ENCODE measurements at places on chromosomes 13 and 19.

- peak; percentile 66 for DNase-seq
These were observed 74.5 kb upstream of the RAP2A start for GRCh38 chr13:97359181-97360057.

- DNase-seq, result no peak
These were observed 5.5 kb downstream of the MAG start for GRCh38 chr19:35297515-35297848.

DNA sequence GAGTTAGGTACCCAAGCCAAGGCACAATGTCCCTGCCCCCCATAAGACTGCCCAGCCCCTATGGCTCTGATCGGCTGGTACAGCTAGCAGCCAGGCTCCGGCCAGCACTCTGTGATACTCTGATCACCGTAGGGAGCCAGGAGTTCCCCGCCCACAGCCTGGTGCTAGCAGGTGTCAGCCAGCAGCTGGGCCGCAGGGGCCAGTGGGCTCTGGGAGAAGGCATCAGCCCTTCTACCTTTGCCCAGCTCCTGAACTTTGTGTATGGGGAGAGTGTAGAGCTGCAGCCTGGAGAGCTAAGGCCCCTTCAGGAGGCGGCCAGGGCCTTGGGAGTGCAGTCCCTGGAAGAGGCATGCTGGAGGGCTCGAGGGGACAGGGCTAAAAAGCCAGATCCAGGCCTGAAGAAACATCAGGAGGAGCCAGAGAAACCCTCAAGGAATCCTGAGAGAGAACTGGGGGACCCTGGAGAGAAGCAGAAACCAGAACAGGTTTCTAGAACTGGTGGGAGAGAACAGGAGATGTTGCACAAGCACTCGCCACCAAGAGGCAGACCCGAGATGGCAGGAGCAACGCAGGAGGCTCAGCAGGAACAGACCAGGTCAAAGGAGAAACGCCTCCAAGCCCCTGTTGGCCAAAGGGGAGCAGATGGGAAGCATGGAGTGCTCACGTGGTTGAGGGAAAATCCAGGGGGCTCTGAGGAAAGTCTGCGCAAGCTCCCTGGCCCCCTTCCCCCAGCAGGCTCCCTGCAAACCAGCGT lies 3.0 kb upstream of the KMT2B start:
- DNase-seq, result no peak

GRCh38 chr13:42836930-42837690 lies 55.7 kb downstream of the FAM216B start:
- DNase-seq, result peak; percentile 61

DNA sequence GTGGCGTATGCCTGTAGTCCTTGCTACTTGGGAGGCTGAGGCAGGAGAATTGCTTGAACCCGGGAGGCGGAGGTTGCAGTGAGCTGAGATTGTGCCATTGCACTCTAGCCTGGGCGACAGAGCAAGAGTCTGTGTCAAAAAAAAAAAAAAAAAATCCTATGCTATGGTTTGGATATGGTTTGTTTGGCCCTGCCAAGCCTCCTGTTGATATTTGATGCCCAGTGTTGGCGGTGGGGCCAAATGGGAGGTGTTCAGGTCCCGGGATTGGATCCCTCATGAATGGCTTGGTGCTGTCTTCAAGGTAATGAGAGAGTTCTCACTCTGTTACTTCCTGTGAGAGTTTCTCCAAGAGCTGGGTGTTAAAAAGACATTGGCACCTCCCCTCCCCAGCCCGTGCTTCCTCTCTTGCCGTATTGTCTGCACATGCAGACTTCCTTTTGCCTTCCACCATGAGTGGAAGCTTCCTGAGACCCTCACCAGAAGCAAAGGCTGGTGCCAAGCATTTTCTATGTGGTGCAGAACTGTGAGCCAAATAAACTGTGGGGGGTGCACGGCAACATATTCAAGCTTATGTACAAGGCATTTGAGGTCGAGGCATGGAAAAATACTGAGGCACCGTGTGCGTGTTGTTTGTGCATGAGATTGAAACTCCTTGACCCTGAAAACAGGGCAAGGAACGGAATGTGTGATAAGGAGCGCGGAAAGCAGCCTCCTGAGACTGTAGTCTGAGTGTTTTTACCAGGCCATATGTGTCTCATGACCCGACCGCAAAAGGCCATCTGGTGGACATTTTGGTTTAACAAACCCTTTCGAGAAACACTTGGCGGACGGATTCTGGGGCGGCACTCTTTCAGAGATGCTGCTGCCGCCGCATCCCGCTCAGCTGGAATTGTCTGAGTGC lies 7.3 kb downstream of the SIGLEC9 start:
- DNase-seq, result peak; percentile 14
